ENCODE measurements at places on chromosomes 11 and 22.

DNA sequence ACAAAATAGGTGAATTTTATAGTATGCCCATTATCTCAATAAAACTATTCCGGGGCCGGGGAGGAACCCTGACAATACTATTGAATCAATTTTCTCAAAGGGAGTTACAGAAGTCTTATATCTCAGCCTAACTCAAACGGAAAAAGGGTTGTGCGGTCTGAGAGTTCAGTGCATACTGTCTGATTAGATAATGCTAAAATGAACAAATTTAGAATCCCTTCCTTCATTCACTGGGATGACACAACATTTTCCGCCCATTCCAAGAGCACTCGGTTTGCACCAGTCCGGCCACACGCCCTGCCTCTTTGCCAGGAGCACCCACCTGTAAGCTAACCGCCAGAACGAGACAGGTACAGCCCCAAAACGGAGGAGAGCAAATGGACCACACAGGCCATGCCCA lies 50.0 kb upstream of the NFRKB start:
- DNase-seq = no peak

GRCh38 chr22:35301372-35301874 lies 1.7 kb downstream of the TOM1 start:
- DNase-seq = peak; percentile 91

GRCh38 chr11:47659276-47659675 lies 16.9 kb upstream of the MTCH2 start:
- no peak for DNase-seq

- DNase-seq = peak; percentile 4
These were observed 52.9 kb downstream of the GAB4 start for GRCh38 chr22:16955081-16955480.

- peak; percentile 61 for DNase-seq
These were observed at the start of gene MAPK11 for GRCh38 chr22:50269970-50270665. TSS of gene MAPK11 (minus strand) at chr22:50270380. CDS start at chr22:50270292, 88 bp downstream.

- no peak for DNase-seq
These were observed 25.4 kb downstream of the FXYD6 start for GRCh38 chr11:117851106-117851505.

DNA sequence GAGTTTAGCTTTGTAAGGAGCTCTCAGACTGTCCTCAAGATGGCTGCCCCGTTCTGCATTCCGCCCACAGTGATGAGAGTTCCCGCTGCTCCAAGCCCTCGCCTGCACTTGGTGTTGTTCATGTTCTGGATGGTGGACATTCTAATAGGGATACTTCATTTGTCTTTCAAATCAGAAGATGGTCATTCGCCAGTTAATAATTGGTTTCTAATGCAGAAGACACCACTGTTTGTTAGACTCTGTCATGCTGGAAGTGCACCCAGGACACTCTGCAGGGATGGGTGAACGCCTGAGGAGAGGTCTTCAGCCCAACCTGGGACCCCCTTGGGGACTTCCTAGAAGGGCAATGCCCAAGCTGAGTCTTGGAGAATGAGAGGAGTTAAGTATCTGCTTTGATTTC lies 836.4 kb downstream of the TBC1D22A start:
- no peak for DNase-seq

GRCh38 chr11:12177739-12178338 lies 67.4 kb downstream of the MICAL2 start:
- no peak for DNase-seq

DNA sequence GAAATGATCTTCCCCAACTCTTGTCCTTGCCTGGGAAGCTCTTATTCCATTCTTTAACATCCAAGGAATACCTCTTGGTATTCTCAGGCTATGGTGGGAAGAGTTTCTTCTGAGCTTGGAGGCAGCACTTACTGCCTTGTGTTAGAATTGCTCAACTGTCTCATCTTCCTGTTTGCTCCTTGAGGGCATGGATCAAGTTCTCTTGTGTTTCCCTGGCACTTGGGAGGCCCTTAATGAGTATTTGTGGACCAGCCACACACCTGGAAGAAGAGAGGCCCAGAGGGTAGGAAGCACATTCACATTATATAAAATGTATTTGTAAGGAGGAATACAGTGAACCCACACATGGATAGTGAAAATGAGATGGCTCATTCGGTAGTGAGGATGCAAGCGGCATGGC lies 3.4 kb upstream of the SORL1-AS1 start:
- DNase-seq = no peak

GRCh38 chr22:49152127-49152938 lies 675.3 kb downstream of the BRD1 start:
- DNase-seq = no peak

DNA sequence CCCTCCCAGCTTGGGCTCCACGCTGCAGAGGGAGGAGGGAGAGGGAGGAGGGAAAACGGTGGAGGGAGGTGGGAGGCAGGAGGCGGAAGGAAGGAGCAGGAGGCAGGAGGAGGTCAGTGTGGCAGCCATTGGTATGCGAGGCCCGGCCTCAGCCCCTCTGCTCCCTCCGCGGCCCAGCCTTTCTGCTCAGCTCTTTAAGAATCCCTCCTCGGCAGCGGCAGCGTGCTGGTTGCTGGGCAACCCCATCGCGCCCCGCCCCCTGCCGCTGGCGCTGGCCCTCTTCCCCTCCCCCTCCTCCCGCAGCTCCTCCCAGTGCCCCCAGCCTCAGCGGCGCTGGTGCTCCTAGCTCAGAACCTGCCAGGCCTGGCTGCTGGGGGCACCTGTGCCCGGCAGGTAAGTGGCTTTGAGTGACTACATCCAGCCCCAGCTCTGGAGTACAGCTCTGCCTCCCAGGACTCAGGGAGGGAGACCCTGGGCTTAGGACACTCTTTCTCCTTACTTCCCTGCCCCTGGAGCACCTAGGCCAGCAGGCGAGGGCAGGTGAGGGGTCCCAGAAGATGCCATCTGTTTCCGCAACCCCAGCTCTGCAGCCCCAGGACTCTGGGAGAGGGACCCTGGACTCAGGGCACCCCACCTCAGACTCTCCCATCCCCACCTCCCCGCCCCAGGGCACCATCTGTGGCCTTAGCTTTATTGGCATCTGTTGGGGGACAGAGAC lies 7.2 kb upstream of the FLRT1 start:
- peak; percentile 39 for DNase-seq

DNA sequence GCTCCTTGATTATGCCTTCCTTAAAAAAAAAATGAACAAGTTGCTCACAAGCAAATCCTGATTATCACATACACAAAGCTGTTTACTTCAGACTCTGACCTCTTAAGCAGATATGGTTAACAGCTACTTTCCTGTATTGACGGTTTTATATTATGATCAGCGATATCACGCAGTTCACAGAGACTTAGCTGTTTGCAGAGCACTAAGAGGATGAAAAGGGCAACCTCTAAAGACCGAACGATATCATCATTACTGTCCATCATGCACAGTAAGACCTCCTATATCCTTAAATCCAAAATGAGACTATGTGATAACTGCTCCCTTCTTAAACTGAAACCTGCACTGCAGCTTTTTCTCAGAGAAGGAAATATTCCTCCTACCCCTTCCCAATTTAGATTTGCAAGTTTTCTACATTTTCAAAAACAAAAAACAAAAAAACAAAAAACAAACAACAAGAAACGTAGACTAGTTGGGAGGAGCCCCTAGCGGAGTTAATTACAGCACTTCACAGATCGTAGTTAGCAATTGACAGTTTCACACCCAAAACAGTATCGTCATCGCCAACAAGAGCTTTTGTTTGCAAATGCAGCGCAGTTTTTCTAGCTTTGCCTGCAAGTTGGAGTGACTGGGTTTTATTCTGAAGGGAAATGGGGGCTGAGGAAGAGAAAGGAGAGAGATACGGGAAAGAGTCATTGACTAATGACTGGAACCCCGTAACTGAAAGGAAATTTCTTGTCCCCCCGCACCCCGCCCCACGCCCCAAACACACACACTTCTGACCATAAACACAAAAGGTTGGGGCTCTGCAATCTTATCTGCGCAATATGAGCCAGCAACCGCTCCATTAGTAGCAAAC lies 1.2 kb downstream of the DDX6 start:
- DNase-seq = peak; percentile 17

GRCh38 chr11:36362902-36363301 lies 66.8 kb downstream of the PRR5L start:
- DNase-seq = peak; percentile 67

GRCh38 chr22:24165673-24166072 lies 15.6 kb upstream of the SUSD2 start:
- DNase-seq = peak; percentile 49

- no peak for DNase-seq
These were observed 106.5 kb downstream of the NAV2 start for GRCh38 chr11:19819148-19819547.

DNA sequence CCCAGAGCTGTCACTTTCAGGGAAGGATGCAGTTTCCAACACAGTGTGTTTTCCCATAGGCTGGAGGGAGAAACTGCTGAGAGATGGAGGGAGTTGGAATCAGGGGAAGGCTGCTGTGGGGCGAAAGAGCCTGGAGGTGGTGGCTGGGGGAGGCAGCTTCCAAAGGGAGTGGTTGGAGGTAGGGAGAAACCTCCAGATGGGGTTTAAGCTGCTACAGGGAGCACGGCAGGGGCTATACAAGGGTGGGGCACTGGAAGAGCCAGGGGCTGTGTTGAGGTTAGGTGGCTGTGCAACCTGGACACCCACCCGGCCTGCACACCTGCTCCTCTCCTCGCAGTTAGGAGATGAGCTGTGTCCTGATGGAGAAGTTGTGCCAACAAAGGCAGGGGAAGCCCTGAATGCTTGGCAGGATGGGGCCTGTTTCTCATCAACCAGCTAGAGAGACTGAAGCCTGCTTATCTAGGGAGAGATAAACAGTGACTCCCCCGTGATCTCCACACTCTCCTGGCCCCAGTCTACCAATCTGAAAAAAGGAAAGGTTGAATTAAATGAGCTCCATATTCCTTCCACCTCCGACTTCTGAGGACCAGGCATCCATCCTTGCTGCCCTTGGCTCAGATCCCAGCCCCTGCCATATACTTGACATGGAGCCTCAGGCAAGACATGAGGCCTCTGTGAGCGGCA lies 3.6 kb upstream of the SLCO2B1 start:
- no peak for DNase-seq

- peak; percentile 87 for DNase-seq
These were observed 10.4 kb upstream of the C1QTNF6 start for GRCh38 chr22:37198258-37199102.

- DNase-seq = peak; percentile 59
These were observed 76.0 kb downstream of the CWC15 start for GRCh38 chr11:94897330-94897768.

DNA sequence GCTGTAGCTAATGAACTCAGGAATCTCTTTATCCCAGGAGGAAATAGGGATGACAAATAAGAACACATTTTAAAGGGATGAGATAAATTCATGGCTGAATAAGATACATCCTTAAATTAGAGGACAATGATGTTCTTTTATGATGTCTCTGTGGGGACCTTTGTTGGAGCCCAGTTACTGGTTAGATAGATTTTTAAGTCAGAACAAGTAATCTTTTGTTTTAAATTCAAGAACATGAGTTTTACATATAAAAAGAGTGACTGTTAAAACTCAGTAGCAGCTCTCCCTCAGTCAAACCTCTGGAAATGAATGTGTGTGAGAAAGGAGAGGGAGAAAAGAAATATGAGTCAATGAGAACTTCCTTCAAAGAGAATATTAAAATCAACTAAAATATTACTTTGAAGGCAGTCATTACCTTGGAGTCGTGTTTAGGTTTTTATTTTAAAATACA lies 241.6 kb downstream of the SWAP70 start:
- DNase-seq = no peak

DNA sequence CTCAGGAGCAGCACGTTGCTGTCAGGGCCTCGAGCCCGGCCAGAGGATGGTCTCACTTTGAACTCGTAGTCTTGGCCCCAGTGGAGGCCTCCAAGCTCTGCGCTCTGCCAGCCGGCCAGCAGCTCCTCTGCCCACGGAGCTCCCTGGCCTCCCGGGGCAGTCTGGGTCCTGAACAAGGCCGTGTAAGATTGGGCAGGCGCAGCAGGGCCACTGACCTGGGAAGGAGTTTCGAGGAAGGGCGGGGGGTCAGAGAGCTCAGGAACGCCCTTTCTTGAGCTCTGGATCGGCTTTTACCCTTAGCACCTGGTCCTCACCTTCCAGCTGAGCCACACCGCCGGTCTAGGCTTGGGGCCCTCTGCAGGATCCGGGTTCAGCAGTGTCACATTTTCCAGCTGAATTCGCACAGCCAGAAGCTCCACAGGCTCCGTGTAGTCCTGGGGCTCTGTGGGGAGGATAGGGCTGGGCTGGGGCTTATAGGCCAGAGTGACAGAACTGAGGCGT lies 2.1 kb downstream of the ROBO4 start:
- DNase-seq = no peak

DNA sequence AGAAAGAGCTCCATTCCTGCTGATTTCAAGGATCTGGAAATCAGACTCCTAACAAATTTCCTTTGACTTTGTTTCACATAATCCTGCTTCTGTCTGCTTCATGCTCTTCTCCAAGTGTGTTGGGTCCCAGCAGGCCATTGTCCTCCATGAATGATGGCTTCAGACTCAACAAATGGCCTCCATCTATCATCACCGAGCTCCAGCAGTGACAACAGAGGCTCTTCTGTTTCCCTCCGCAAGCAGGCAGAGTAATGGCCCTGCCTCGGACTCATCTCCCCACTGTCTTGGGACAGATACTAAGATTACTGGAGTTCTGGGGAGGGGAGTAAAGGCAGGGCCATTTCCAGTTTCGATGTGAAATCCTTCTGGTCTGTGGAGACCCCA lies 127.3 kb downstream of the TENM4 start:
- no peak for DNase-seq

- no peak for DNase-seq
These were observed 3.0 kb downstream of the OR8D1 start for GRCh38 chr11:124310721-124311120.

GRCh38 chr22:38126928-38127668 lies 16.6 kb upstream of the BAIAP2L2 start:
- no peak for DNase-seq

GRCh38 chr11:112584672-112585071 lies 324.0 kb upstream of the PLET1 start:
- no peak for DNase-seq

DNA sequence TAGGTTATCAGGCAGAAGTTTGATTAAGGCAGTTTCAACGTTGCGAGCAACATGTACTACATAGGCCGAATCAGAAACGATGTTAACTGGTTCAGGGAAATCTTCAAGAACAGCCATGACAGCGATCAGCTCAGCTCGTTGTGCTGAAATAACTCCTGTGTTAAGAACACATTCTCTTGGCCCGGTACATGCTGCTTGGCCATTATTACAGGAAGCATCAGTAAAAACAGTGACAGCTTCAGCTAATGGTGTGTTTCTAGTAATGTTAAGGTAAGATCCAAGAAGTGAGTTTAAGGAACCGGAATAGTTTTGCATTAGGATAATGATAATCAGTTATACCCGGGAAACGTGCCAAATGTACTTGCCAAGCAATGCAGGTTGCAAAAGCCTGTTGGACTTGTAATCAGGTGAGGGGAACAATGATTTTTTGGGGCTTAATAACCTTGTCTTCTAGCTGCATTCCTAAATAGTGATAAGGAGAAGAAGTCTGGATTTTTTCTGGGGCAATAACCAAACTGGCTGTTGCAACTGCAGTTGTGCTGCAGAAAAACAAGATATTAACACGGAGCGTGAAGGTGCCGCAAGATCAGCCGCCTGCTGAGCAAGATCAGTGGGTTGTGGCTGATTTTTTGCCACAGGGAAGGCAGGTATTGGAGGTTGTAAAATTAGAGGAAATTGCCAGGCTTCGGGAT lies 14.3 kb downstream of the OR52K1 start:
- DNase-seq = no peak

Measured in AG20443 (cell line).